HS-5 (cell line): ENCODE measurements at places on chromosomes 1 and 21.

DNA sequence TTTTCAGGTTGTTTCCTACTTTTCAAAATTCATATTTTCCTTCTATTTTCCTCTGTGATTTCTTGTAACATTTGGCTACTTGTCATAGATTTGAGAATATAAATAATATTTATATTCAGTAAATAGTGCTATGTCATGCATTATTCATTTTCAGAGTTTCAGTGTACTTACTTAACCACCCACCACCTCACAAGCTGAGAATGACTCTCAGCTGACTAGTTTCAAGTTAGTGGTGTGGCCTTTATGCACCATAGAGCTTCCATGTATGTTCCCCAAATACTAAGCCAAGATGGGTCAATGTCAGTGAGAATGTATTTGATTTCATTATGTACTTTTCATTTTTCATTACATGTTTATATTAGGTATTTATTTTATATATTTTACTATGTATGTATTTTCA lies 56.9 kb upstream of the RGS1 start:
- DNase-seq, result no peak

DNA sequence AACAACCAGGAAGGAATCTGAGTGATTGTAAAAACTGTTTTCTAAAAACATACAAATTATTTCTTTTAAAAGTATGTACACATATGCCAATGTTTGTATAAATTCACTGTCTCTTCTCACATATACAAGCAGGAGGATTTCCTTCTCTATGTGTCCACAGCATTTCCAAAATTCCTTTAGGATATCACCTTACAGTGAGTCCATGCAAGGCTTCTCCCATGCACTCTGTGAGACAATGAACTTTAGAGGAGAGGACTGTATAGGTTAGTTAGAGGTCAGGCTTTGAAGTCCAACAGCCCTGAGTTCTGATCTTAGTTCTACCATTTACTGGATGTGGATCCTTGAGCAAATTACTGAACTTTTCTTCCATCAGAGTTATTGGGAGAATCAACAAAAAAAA lies 34.1 kb upstream of the USH2A start:
- DNase-seq, result no peak

DNA sequence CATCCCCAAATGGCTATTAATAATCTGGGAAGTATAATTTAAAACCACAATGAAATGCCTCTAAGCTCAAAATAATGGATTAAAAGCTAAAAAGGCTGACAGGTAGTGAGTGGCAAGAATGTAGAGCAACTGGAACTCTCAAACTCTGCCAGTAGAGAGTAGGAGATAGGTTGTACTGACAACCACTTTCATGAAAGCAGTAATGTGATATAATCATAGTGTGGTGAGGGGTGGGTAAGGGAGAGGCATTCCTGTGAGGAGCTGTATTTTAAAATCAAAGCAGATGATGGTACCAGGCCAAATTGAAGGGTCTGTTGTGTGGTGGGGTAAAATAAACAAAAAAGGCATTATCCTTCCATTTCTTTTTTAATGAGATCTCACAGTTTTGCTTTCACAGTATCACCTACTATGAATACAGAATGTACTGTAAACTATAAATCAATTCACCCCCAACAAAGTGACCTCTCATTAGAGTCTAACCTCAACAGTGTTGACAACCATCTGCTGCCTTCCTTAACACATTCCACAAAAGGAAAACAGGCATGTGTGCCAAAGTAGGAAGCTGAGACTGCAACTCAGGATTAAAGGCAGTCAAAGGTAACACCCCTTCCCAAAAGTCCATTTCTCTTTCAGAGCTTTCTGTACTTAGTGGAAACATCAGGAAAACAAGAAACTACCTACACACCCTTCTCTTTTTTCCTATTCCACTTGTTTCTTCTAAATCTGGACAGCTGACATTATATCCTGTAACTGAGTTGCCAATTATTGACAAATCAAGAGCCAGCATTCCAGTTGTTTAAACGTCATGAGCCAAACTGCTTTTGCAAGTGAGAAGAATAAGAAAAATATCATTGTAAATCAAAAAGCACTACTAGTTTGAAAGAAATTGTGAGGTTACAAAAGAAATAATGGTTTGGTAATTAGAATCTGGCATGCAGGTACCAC lies 130.8 kb downstream of the FAF1 start:
- DNase-seq, result no peak

- no peak for DNase-seq
Observed at GRCh38 chr21:38878379-38879179, 72.8 kb downstream of the ETS2 start.

GRCh38 chr1:18527921-18528320 lies 47.2 kb downstream of the KLHDC7A start:
- no peak for DNase-seq

DNA sequence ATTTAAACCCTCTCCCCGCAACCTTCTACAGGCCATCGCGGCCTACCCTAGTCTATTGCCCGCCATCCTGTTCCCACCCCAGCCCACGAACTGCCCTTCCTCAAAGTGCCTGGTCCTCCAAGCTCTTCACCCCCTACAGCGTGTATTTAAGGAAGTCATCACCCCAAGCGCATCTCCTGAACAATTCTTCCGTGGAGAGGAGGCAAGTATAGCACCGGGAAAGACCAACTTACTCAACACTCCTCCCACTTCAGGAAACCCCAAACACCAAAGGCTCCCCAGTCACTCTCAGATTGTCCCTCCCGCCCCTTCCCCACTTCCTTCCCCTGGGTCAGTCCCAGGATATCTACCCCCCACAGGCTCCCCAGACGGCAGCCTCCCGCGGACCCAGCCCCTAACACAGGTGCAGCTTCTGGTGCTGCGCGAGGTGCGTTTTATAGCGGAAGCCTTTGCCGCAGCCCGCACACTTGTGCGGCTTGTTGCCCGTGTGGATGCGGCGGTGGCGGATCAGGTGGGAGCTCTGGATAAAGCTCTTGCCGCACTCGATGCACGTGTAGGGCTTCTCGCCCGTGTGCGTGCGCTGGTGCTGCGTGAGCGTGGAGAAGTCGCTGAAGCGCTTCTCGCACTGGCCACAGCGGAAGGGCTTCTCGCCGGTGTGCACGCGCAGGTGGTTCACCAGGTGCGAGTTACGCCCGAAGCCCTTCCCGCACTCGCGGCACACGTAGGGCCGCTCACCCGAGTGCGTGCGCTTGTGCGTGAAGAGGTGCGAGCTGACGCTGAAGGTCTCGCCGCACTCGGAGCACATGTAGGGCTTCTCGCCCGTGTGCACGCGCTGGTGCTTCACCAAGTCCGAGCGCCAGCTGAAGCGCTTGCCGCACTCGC lies 25.5 kb downstream of the ZNF697 start:
- DNase-seq, result no peak

- no peak for DNase-seq
Observed at GRCh38 chr21:45990741-45991605, 9.4 kb downstream of the COL6A1 start.

DNA sequence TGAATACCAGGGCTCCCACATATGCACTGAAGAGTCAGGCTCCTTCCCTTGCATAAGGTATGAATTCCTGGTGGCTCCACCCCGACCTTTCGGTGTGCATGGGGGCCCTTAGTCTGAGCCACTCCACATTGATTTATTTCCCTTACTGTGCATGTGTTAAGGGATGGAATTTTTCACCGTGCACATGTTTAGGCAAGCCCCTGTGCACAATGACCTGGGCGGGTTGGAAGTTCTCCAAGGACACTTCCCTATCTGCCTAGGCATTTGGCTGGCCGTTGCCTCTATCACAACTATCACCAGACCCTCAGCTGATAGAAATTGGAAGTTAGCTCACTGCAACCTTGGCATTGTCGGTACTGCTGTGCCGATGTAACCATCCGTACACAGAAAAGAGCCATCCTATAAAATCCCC lies 9.7 kb downstream of the S100A6 start:
- no peak for DNase-seq

DNA sequence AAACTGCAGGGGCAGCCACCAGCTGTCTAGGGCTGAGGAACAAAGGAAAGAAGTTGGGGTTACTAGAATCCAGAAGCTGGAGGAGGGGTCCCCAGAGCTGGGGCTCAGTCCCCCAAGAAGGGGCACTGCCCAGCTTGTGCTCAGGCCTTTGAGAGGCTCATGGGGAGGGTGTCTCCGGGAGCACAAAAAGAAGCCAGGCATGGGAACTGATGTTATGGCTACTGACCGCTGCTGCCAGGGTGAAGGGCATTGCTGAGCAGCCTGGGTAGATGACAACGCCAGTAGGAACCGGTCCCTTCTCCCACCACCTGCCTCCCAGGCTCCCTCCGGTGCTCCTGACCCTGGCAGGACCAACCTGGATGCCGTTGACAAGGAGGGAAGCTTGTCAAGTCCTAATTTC lies 762.5 kb upstream of the TPTE start:
- DNase-seq, result no peak

DNA sequence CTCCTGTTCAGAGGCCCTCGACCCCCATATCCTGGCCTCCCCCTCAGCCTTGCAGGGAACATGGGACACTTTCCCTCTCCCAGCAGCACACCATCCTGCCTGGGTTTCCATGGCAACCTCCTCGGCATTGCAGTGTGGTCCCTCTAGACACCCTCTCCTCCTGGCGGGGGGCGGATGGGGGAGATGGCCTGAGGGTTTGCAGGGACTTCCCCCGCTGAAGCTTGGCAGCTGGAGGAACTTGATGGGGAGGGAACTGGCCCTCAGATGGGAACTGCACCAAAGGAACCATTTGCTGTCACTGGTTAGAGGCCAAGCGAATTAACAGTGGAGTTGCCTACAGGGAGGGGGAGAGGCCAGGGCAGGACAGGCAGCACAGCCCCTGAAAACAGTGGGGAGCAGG lies 28.7 kb downstream of the RIMS3 start:
- DNase-seq, result no peak

DNA sequence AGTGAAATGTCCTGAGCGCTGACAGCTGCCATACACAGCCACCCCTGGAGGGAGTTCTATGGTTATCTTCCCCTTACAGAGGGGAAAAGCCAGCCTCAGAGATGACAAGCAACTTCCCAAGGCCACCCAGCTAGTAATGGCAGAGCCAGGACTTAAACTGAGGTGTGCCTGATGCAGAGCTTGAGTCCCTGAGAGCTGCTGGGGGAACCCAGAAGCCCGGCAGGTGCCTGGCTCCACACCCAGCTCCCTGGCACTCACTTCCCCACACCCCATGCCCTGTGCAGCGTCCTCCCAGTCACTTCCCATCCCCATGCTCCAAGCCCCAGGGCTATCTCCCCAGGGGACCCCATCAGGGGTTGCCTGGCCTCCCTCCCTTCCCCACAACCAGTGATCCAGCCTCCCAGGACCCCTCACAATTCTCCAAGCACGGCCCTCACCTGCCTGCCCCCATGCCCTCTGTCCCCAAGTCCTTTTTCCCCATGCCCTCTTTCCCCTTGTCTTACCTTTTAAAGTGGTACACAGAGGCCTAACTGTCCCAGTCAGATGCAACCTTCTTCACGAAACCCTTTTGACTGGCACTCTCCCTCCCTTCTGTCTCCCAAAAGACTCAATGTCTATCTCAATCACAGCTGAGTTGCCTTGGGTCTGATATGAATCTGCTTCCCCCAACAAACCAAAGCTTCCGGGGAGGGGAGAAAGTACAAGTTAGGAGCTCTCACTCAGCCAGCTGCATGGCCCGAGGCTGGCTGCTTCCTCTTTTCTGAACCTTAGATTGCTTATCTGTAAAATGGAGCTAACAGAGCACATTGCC lies 39.8 kb upstream of the LRP8 start:
- DNase-seq, result no peak

DNA sequence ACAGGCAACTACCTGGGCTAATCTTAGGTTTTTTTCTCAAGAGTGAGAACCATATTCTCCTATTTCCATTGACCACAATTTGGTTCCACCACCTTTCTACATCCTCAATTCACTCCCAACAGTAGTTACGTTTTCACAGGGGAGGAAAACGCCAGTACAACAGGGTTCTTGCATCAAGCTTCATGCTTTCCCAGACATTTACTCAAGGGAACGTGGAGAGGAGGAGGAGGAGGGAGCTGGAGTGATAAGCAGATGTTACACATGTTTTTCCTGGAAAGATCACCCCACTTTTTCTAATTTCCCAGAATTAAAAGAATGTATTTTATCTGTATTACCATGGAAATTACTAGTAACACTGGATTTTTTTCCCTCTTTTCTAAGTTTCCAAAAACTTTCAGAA lies 58.3 kb downstream of the RGS5 start:
- no peak for DNase-seq

GRCh38 chr1:202163281-202164270 lies 3.2 kb upstream of the PTPN7 start:
- no peak for DNase-seq

- no peak for DNase-seq
Observed at GRCh38 chr1:66648901-66649595, 103.2 kb upstream of the DYNLT5 start.

DNA sequence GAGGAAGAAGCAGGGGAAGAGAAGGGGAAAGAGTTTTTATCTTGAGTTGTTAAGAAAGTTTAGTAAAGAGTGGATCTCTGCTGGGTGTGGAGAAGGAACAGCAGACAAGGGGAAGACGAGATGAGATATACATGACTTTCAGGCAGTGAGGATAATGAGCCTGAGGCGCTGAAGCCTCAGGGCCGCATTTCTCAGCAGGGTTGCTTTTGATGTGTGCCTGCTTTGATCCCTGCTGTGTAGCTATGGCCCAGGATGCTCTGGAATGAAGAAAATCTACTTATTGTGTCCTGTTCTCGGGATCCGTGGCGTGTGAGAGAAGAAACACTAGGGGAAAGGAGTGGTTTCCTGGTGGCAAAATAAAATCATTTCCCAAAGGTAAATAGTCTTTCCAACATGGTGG lies 15.1 kb upstream of the RPE65 start:
- no peak for DNase-seq

DNA sequence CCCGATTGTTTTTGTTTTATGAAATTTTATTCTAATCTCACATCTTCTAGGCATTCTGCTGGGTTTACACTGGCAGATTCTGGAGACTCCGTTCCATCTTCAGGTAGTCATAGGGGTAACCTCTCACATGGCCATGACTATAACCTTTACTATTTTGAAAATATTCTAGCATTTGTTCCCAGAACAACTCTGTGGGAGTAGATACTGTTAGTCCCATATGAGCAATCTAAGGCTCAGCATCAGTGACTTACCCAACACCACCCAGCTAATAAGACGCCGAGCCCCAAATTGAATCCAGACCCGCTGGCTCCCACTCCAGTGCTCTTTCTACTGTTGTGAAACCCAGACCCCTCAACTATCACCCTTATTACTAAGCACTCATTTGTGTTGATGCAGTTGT lies 9.8 kb downstream of the ADAMTS4 start:
- DNase-seq, result no peak

GRCh38 chr1:26838474-26839338 lies 12.2 kb downstream of the ZDHHC18 start:
- no peak for DNase-seq

DNA sequence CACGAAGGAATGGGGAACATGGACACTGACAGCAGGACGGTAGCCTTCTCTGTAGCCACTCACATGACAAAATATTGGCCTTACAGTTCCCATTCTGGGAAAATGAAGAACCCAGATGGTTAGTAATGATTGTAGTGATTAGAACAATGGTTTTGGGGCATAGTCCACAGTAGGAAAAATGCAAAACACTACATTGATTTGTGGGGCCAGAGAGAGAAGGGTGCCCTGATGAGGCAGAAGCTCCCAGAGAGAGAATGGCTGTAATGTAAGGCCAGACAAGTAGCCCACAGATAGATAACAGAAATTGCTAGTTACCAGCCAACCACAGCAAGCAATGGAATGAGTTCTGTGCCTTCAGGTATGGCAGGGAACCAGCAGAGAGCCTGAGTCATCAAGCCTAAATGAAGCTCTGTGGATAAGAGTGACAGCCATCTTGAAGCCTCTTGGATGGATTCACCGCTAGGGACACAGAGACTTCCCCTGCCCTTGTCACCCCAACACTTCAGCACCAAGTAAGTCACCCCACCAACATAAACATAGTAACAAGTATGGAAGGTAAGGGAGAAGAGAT lies 206.1 kb downstream of the BACH1 start:
- no peak for DNase-seq
